ENCODE measurements at places on chromosomes 2 and 18. TPM values are rescaled to one million over a fixed set of nuclear protein-coding genes. Genes with fewer than 3 reads are reported as not detected.

Gene RUFY4
- not detected for total RNA-seq

Gene IL36B
- total RNA-seq: not detected

Gene ANKRD62
- not detected for total RNA-seq

Gene MC2R
- total RNA-seq: not detected

Gene DBI
- 245 TPM for total RNA-seq

Gene MLPH
- not detected for total RNA-seq

Data from endothelial cell of umbilical vein (primary cell).